ENCODE measurements at places on chromosomes 5 and 9.

GRCh38 chr5:74945561-74946165 is 79.5 kb upstream of the FAM169A start:
- DNase-seq: peak; percentile 68

DNA sequence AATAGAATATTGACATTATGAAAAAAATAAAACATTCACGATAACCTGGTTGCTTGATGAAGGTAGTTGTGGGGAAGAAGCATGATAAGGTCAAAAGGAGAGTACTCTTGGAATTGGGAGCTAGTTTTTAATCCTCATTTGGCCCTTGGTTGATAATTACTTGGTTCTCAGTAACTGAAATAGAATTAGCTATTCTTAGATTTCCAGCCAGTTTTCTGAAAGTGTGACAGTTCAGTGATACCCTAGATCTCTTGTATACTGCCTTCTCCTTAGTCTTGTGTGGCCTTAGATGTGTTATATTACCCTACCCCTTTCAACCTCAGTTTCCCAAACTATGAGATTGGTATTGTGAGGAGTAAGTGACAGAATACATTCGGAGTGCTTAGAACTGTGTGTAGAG is 17.4 kb downstream of the MARCHF6 start:
- no peak for DNase-seq

- DNase-seq: no peak
Observed at GRCh38 chr5:95771892-95772291, 40.8 kb downstream of the RHOBTB3 start.

GRCh38 chr5:1093361-1093760 is 18.5 kb downstream of the SLC12A7 start:
- DNase-seq: no peak

DNA sequence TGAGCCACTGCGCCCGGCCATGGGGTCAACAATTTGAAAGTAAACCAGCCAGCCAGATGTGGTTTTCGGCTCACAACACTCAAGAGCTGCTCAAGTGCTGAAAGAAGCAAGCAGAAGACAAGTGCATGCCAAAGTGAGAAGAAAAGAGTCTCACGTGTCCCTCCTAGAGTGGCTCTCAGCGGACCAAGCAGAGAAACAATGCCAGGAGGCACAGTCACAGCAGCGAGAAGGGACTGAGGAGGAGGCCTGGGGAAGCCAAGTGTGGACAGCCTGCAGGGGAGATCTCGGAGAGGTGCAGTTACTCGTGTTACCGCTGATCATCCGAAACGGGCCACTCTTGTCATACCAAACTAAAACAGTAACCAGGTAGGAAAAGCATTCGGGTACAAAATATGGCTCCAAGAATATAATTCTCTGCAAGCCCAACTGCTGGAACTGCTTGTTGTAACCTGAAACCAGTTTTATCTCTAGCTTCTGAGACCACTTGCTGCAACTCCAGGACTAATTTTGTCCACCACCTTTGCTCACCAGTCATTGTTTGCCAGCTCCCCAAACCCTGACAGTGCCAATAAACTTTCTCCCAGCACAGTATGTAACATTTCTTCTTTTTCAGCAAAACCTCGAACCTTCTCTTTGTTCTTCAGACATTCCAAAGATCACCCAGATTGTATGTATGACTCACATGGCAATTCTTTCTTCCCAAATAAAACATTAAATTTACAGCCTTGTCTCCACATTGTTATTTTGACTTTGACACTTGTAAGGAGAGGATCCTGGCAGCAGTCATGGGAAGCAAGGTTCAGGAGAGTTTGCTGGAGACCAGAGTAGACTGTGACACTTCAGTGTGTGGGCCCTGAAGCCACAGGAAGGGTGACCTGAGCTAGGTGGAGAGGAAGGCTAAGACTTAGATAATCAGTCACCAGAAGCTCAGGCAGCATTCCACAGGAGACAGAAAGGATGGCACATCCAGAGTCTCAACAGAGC is 6.3 kb downstream of the SLC35D2 start:
- DNase-seq: no peak

DNA sequence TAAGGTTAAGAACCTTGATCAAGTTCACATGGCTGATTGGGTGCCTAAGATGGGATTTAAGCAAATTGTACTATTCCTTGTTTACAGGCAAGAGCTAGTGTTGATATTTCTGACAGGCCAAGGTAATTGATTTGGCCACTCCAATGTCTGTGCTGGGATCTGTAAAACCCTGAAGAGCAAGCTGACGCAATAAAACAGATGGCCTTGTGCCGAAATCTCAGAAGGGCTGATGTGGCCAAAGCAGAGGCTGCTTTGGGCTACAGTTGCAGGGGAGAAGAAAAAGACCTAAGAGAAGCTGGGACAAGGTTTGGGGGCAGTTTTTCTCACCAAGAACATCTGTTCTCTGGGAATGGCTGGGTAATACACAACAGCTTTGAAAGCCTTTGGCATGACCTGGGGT is 463.2 kb upstream of the ZNF608 start:
- DNase-seq: no peak

DNA sequence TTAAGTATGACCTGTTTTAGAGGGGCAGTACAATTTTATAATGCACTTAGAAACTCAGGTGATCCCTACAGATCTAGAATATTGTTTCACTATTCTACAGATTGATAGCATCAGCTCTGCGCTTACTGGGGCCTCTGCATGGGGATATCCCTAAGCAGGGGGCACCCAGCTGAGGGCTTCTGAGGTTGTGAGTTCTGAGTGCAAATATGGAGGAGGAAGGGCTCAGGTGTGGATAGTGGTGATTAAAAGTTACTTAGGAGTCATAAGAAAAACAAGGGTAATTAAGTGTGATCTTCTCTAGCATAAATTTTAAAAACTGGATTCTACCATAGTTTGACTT is 274.4 kb downstream of the EFNA5 start:
- no peak for DNase-seq

DNA sequence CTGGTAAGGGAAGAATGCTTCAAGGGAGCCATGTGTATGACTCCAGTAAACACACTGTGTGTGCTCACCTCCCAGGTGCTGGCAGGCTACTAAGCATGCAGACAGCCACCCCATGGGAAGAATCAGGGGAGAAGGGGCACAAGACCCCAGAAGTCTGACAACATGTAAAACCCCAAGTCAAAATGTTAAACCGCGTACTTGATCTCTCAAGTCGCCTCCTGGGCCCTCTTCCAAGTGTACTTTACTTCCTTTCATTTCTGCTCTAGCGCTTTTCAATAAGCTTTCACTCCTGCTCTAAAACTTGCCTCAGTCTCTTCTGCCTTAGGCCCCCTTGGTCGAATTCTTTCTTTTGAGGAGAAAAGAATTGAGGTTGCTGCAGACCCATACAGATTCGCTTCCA is 31.3 kb downstream of the DAPK1 start:
- DNase-seq: no peak

DNA sequence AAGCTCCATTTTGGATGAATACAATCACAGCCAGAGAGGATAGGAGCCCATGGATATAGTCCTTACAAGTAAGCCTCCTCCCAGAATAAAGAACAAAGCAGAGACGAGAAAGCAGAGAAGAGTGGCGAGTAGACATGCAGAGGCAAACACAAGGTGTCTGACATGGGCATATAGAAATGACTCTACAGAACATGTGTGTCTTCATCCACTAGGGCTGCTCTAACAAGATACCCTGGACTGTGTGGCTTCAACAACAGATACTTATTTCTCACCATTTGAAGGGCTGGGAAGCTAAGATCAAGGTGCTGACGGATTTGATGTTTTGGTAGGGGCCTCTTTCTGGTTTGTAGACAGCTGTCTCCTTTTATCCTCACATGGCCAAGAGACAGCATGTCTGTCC is 32.3 kb upstream of the FER start:
- DNase-seq: no peak

- no peak for DNase-seq
Observed at GRCh38 chr5:11069041-11069440, 308.0 kb upstream of the DAP start.

GRCh38 chr5:32754284-32754683 is 43.2 kb downstream of the NPR3 start:
- no peak for DNase-seq

- peak; percentile 50 for DNase-seq
Observed at GRCh38 chr9:126514037-126514821, 99.5 kb upstream of the LMX1B start.

DNA sequence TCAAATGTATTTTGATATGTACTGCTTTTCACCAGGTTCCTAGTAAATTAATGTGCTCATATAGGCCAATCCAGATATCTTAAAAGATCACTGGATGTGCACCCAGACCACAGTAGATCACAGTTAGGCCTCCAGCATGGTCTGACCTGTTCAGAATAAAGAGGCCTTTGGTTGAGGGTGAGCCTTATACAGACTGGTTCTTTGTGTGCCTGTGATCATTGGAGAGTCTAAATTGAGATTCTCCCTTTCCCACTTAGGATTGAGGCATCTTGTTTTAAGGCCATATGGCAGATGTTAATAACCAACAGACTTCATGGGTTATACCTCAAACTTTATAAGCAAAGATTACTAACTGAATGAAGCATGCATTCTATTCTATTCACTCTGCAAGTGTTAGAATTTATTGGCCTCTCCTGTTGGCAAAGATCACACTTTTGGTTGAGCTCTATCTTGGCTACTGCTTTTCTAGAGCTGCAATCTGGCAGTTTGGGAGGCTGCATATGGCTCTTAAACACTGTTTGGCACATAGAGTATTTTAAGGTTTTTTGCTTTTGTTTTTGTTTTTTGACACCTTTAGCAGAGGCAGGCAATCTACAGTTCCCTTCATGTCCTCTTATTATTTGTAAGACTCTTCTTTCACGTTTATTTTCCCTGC is 8.5 kb downstream of the CHSY3 start:
- DNase-seq: no peak

GRCh38 chr5:1736889-1737711 is 62.5 kb downstream of the MRPL36 start:
- DNase-seq: no peak

GRCh38 chr9:81984928-81985327 is 3.6 kb upstream of the SPATA31D1 start:
- DNase-seq: no peak

- DNase-seq: no peak
Observed at GRCh38 chr9:98226516-98226915, 28.9 kb downstream of the TBC1D2 start.

DNA sequence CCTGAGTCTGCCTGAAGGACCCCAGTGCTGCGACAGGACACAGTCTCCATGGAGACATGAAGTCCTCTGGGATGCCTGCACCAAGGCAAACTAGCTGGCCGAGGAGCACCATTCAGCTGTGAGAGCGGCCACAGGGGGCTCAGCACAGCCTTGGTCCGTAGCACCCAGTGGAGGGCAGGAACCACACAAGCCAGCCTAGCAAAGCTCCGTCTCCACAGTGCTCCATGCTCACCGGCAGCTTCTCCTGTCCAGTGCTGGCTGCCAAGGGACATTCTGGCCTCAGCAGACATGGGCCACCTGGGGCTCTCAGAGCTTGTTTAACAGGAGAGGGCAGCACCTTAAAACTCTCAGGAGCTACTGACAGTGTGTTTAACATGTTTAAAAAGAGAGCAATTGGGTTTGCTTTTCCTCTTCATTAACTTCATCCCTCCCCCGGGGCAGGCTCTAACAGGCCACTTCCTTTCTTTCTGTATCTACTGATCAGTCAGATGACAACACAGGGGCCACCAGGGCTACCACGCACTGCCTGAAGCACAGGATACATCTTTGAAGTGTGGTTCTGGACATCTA is 57.0 kb downstream of the SECISBP2 start:
- DNase-seq: peak; percentile 36

- no peak for DNase-seq
Observed at GRCh38 chr9:112489876-112490666, 3.4 kb downstream of the KIAA1958 start.

DNA sequence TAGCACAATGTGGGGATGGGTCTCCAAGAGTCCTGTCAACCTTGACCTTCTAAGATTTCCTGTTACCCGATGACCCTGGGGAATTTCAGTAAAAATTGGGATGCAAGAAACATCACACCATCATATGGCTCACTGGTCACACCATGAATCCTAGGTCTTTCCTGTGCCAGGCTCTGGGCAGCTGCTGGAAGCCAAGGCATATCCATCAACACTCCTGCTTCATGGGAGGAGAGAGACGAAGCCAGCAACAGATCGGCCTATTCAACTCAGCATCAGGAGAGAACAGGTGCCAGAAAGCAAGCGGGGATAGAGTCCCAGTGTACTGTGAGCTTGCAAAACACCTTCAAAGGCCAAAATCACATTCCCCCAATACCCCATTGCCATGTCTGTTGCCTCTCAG is 6.5 kb upstream of the NEK6 start:
- no peak for DNase-seq

DNA sequence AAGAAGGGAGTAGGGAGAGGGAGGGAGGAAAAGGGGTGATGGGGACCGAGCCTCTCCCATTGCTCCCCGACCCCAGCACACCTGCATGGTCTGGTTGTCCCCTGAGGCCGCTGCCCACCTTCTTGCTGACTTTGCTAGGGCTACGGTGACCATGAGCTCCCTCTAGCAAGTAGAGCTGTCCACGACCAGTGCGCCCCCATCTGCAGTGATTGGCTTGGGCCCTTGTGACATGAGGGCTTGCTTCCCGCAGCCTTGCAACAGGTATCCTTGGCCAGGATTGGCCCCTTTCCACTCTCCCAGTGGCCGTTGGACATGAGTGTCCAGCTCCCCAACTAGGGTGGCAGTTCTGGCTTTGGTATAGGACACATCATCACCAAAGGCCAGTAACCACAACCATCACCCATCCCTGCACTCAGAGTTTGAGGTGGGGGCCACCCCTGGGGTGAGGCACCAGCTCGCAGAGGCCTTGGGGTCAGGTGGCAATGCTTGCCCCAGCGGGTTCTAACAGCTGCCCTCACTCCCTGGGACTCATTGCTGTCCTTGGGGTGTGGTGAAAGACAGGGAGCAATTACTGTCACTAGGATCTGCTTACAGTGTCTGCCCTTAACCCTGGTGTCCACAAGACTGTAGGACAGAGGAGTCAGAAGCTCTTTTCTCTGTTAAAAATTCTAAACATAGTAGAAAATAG is 17.2 kb upstream of the NINJ1 start:
- DNase-seq: no peak

All from activated CD4-positive, alpha-beta T cell treated with anti-CD3 and anti-CD28 coated beads, Interleukin-2, Interleukin-4, amounts not matched to agents 100 ng/mL and 50 ng/mL, durations not matched to agents 16 hours and 8 hours (primary cell).